Activated naive CD4-positive, alpha-beta T cell treated with Interleukin-2 at 50 U/mL for 16 hours (primary cell): ENCODE measurements at places on chromosomes 6 and 20.

- DNase-seq: no peak
Measured at GRCh38 chr20:5481872-5482271, 165.1 kb upstream of the PROKR2 start.

DNA sequence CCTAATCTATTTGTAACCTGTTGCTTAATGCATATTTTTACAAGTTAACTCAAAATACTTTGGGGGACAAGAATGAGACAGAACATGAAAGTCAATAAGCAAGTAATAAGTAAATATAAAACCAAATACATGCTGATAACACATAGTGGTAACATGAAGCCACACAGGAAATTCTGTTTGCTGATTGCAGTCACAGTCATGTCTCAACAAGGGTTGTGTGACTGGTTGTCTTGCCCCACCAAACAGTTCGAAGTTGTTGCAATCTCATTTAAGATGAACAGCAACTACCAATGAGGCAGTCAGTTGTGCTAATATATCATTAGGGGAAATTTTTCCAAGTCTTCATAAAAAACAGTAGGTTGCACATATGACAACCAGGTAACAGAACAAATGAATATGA, 14.5 kb downstream of the CD24 start:
- no peak for DNase-seq

DNA sequence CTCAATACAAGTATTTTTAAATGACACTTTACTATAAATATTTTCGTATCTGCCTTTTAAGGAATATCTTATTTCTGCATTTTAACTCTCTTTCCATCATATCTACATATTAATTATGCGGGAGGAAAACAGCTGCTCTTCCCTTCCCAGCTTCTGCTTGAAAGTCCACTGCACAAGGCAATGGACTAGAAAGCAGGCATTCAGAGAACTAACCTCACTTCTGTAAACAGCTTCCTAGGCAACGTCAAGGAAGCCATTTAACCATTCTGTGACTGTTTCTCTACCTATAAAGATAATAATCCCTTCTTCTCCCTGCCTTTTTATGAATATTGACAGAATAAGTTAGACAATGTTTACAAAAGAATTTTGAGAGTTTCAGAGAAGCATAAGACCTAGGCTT, 319.4 kb downstream of the BTBD9 start:
- no peak for DNase-seq

DNA sequence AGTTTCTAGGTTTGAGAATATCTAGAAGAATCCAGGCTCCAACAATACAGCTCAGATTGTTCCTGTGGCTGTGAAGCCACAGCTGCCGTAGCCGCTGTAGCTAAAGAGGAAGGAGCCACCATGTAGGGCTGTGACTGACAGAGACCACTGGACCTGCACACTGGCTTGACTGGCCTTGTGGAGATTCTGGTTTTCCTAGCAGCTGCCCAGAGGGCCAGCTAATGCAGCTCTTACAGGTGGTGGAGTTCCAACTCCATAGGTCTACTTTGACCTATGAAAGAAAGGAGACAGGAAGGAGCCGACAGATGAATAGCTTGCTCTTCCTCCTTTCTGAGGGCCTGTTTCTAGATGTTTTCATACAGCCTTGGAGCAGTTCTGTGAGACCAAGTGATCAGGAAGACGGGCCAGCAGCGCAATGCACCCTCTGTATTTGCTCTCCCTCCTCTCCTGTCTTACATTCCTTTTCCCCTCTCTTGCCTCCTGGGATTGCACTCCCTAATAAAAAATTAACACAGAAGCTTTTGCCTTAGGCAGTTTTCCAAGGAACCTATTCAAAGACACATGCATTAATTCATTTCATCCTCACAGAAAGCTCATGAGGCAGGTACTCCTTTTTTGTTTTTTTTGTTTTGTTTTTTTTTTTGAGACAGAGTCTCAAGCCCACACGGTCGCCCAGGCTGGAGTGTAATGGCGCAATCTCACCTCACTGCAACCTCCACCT, 51.8 kb upstream of the MYB start:
- DNase-seq: no peak

- DNase-seq: no peak
Measured at GRCh38 chr6:64737418-64737817, 969.6 kb downstream of the EYS start.
